ENCODE measurements at places on chromosomes 7 and 10.
A peak's percentile ranks its signal among the peaks of the same experiment; 100 is the strongest.

- DNase-seq, result no peak
Measured at GRCh38 chr10:127375461-127375860, 173.6 kb upstream of the NPS start.

DNA sequence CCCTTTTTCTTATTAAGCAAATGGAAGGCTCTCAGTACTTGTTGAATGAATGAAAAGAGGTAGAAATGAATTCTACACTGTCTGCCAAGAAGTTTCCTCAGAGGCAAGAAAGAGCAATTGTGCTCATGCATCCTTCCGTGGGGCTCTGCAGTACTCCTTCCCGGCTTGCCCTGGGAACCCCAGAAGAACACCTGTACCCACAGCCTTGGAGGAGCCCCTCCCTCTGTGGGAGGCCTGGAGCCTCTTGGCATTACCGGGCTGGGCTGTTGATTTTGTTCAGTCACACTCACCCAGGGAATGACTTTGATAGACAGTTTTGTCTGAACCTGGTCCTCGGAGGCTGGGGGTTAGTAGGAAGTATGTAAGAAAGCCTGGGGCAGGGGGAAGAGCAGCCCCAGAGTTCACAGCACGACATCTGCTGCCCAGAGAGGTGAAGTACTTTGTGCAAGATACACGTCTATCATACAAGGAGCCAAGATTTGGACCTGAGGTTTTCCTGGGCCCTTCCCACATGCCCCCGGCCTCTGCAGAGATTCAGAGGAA, 134.8 kb upstream of the GDF10 start:
- no peak for DNase-seq

DNA sequence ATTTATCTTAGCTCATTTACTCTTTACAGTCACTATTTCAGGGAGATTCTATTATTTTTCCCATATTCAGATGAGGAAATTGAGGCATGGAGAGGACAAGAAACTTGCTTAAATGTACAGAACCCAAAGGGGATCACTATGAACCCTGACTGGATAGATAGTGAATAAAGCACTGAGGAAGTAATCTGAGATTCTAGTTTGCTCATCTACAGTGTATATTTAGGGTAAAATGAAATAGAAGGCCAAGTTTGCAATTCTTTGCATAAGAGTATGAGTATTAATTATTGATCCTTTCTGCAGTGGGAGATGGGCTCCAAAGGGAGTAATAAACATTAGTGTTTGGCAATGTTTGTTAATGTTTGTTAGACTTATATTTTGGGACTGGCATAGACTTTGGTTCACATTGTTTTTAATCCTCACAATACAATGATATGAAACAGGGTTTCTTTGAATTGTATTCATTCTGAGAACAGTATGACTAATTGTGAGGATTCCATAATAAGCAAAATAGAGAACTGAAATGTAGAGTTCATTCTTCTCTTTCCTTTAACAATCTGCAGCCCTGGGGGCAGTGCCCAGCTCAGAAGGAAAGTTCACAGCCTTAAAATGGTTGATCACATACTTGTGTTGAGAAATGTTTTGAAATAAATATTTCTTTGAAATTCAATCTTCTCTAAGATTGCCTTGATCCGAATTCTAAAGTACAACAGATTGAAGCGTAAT, 131.0 kb upstream of the ZNF804B start:
- DNase-seq, result no peak

- no peak for DNase-seq
Measured at GRCh38 chr10:123521556-123521955, 144.6 kb upstream of the GPR26 start.

- no peak for DNase-seq
Measured at GRCh38 chr10:47133871-47134570, 166.0 kb upstream of the GDF10 start.

- DNase-seq, result no peak
Measured at GRCh38 chr7:1787681-1788235, 117.7 kb downstream of the ELFN1 start.

- no peak for DNase-seq
Measured at GRCh38 chr10:123665491-123666286, 466 bp upstream of the GPR26 start.

DNA sequence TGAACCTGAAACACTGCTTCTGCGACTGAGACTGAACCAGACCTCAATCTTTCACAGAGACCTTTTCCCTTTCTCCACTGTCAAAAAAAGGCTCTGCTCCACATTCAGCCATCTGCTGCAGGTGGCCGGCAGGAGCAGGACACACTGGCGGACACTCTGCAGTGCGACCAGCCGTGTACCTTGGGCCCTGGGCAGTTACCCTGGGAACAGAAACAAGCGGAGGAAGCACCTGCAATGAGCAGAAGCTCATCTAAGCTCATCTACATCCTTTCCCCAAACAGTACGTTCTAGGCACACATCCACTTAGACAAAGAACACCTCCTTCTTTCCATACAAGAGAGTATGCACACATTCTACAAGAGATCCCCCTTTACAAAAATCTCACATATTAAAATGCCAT, 22.8 kb downstream of the VOPP1 start:
- DNase-seq, result no peak

DNA sequence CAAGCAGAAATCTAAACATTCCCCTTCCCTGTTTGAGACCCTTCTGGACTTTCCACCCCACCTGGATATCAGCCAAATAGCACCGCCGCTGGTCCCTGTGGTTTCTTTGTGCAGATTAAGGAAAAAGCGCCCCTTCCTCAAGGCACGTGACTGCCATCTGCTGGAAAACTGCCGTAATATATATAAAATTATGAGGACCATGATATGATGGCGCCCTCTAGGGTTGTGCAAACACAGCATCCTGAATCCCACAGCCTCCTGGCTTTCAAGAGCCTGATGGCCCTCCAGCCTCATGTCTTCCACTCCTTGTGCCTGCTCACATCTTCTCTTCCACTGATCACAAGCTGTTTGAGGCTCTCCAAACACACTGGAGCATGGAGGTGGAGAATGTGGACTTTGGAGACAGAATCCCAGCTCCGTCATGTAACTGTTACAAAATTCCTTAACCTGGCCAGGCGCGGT, 121.3 kb downstream of the MYL10 start:
- DNase-seq, result peak; percentile 32

GRCh38 chr7:112020800-112021199, 185.4 kb downstream of the DOCK4 start:
- DNase-seq, result no peak

GRCh38 chr10:69022611-69023010, 34.0 kb downstream of the KIFBP start:
- no peak for DNase-seq

DNA sequence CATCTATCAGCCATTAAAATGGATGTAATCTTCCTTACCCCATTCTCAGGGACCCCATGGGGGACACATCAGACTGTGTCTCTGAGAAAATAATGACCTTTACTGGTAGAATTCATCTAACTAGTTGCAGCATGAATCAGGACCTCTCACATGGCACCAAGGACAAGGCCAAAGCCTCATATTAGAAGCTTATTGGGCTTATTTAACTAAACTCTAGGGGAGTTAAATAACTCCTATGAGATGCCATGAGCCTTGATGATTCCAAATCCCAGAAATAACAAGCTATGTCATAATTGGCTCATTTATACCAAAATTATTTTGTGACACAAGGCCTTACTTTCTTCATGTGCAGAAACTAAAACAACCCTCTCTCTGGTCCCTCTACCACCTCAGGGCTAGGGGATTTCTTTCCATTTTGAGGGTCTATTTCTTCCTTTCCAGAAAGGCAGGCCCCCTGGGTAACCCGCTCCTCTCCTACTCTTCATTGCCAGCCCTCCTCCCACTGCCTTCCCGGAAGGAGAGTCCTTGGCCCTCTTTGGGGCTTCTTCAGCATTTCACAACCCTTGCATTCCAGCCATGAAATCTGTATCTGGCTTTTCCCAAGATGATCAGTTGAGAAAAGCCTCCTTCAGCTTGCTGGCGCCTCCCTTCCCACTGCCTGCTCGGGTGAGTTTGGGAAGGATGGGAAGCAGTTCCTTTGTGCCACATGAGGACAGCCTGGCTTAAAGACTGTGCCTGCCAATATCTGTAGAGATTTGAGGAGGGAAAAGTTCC, 41.8 kb upstream of the TRIM8 start:
- no peak for DNase-seq

DNA sequence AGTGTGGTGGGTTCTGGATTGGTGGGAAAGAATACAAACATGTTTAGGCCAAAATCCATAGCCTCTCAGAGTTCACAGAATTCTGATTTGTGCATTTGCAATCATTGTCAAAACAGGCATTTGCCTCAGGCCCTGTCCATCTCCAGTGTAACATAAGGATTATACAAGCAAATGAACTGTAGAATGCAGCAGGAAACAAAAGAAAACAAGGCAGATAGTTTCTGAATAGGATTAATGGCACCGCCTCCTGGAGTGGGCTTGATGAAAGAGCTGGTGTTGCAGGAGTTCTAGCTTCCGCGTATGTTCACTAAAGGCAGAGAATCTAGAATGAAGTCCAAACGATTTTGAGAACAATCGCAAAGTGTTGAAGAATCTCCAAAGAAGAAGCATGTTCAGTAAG, 11.3 kb upstream of the MPP7 start:
- no peak for DNase-seq
